T-cell (primary cell): ENCODE measurements at places on chromosomes 6 and 20.

- no peaks in the 10 kb centered on the region for H3K36me3 ChIP-seq
- H3K27ac ChIP-seq, result no peak overlapping the region
- peaks cover 2% of the 10 kb centered on the region for H3K27me3 ChIP-seq
These were observed 33.7 kb upstream of the ADGRF1 start for GRCh38 chr6:47075741-47076421.

GRCh38 chr6:62652692-62653328 lies 366.8 kb upstream of the KHDRBS2 start:
- no peak overlapping the region for H3K27ac ChIP-seq
- no peak for DNase-seq
- no peak overlapping the region for H3K4me3 ChIP-seq
- no peaks in the 10 kb centered on the region for H3K4me1 ChIP-seq
- H3K27me3 ChIP-seq, result no peaks in the 10 kb centered on the region

DNA sequence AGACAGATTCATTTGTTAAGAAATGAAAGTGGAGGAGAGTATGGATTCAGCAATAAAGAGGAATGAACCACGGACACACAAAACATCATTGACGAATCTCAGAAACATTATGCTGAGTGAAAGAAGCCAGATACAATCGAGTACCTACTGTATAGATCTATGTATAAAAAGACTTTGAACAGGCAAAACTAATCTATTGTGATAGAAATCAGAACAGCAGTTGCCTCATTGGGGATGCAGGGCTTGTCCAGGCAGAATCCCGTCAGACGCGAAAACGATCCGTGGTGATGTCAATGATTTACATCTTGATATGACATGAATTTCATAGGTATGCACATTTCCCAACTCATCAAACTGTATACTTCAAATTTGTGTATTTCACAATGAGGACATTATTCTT lies 265.2 kb downstream of the CBLN4 start:
- no peaks in the 10 kb centered on the region for H3K4me1 ChIP-seq
- no peaks in the 10 kb centered on the region for H3K27me3 ChIP-seq
- no peaks in the 10 kb centered on the region for H3K36me3 ChIP-seq
- H3K27ac ChIP-seq, result no peak overlapping the region
- no peak for DNase-seq

DNA sequence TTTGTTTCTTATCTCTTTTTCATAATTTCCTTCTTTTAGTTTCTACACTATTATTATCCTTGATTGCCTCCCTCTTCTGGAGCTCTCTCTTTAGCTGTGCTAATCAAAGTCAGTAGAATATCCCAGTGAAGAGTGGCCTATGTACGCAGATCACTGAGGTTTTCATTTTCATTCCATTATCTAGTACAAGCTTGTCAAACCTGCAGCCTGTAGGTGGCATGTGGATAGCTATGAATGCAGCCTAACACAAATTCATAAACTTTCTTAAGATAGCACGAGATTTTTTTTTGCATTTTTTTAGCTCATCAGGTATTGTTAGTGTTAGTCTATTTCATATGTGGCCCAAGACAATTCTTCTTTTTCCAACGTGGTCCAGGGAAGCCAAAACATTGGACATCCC lies 825.7 kb upstream of the MAP3K7 start:
- no peaks in the 10 kb centered on the region for H3K27me3 ChIP-seq
- no peak overlapping the region for H3K4me3 ChIP-seq
- H3K4me1 ChIP-seq, result no peaks in the 10 kb centered on the region

GRCh38 chr6:156474507-156475120 lies 302.6 kb upstream of the ARID1B start:
- no peak for DNase-seq
- H3K27ac ChIP-seq, result no peak overlapping the region
- no peak overlapping the region for H3K4me3 ChIP-seq
- no peaks in the 10 kb centered on the region for H3K36me3 ChIP-seq

DNA sequence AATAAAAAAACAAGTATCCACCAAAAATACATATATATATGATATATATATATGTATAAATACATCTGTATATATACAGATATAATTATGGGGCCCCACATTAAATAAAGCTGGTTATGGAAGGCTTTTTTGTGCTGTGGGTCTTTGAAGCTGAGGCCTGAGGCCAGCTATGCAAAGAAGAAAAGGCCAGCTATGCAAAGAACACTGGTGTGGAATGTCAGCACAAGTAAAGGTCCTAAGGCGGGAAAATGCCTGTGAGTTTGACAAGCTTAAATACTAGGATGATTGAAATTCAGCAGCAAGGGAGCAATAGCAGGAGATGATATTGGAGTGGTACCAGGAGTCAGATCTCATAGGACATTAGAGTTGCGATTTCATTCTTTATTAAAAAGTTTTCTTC lies 25.2 kb downstream of the ADGRF1 start:
- H3K4me1 ChIP-seq, result no peaks in the 10 kb centered on the region
- H3K36me3 ChIP-seq, result no peaks in the 10 kb centered on the region
- no peak overlapping the region for H3K27ac ChIP-seq
- DNase-seq, result no peak
- no peak overlapping the region for H3K4me3 ChIP-seq

- DNase-seq, result no peak
- H3K4me3 ChIP-seq, result no peak overlapping the region
- H3K27me3 ChIP-seq, result no peaks in the 10 kb centered on the region
- no peaks in the 10 kb centered on the region for H3K4me1 ChIP-seq
- no peaks in the 10 kb centered on the region for H3K36me3 ChIP-seq
These were observed 142.0 kb downstream of the RNASET2 start for GRCh38 chr6:166814390-166814789.

DNA sequence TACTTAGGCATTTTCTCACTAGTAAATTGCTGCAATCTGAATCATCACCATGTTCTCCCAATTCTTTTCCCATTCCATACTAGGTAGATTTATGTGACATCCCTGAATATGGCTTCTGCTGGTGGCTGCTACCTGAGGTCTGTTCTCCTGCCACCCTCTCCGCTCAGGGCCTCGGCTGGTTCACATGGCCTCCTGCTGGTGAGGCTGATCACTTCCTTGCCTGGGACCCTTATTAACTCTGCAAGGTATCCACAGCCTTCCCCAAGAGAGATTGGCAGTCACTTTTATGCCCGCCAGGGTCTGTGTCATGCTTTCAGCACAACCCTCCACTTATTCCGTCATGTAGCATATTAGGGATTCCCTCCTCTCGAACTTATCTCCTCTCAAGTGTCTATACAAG lies 424.5 kb upstream of the FLRT3 start:
- H3K4me1 ChIP-seq, result no peaks in the 10 kb centered on the region
- no peaks in the 10 kb centered on the region for H3K27me3 ChIP-seq
- no peak for DNase-seq
- H3K27ac ChIP-seq, result no peak overlapping the region
- H3K4me3 ChIP-seq, result no peak overlapping the region

DNA sequence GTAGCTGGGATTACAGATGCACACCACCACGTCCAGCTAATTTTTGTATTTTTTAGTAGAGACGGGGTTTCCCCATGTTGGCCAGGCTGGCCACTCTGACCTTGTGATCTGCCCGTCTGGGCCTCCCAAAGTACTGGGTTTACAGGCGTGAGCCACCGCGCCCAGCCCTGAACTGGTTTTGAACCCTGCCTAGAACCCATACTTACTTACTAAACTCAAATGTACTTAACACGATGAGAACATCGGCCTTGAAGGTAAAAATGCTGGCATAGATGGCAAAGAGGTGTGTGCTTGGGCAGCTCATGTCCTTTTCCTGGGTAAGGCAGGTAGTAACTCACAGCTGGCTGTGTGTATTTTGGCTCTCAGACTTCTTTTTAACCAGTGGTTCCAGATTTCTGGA lies 3.2 kb upstream of the ARMC12 start:
- H3K4me1 ChIP-seq, result peaks cover 85% of the 10 kb centered on the region
- no peaks in the 10 kb centered on the region for H3K27me3 ChIP-seq
- no peak for DNase-seq
- no peaks in the 10 kb centered on the region for H3K36me3 ChIP-seq
- no peak overlapping the region for H3K4me3 ChIP-seq
- H3K27ac ChIP-seq, result no peak overlapping the region
